ENCODE measurements at places on chromosomes 11 and 22.
A peak's percentile ranks its signal among the peaks of the same experiment; 100 is the strongest.

- DNase-seq, result no peak
Observed at GRCh38 chr22:19827341-19828034, 27.2 kb downstream of the GNB1L start.

DNA sequence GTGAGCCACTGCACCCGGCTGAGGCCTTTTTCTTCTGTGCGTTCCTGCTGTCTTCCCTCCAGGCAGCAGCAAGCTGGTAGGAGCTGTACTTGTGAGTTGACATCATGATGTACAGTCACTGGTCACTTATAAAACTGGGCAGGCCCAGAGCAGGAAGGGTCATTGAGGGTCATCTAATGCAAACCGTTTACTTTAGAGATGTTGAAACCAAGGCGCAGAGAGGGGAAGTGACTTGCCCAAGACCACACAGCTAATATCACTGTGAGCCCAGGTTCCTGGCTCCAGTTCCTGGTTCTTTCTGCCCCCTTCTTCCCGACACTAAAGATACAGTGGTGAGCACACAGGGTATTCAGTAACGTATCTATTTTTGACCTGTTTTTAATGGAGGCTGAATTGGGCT, 27.3 kb downstream of the PTPRJ start:
- no peak for DNase-seq

DNA sequence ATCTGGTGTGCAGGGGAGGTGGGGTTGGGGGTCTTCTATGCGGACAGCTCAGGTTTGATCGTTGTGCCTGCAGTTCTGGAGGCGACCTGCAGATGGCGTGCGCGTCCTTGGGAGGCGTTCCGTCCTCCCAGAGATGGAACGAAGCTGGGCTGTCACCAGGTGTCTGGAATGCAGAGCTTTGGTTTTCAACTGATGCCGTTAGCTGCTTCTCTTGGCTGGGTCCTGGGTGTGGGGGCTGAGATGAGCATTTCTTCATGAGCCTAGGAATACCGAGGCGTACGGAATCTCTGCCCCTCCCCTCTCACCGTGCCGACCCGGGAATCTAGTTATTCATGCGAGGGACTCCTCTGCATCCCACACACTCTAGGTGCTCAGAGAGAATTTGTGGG, 98.6 kb downstream of the CEP164 start:
- DNase-seq, result peak; percentile 53

- DNase-seq, result no peak
Observed at GRCh38 chr11:21405422-21405821, 736.0 kb downstream of the NELL1 start.

DNA sequence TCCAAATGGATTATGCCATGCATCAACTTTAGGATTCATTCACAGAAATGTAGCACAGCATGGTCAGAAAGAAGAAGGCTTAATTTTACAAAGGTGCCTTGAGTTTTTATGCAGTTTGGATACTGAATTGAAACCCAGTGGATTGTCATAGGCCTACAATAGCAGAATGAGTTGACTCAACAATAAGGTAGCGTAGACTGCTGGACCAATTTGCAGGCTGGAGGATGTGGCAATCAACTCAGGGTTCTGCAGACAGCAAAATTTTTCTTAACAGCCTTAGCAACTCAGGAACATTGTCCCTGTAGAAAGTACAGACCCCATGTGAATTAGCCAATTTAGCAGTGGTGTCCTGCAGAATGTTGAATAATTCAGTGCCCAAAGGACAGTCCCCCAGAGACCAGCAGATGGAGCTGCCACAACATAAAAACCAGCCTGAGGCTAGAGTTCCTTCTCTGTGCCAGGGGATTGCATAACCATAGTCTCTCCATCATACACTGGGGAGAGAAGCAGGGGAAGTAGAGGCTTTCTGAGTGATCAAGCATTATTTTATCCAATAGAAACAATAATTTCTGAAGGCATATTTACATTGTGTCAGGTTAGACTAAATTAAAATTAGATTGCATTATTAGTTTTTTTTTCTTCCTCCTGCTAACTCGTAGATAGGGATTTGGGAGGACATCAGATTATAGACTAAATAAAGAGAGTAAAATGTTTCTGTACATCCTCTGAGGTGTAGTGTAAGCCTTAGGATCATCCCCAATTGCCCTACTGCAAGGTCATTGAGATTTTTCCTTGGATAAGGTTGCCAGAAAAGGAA, 20.3 kb upstream of the MRPL17 start:
- peak; percentile 60 for DNase-seq

- peak; percentile 35 for DNase-seq
Observed at GRCh38 chr11:44763121-44763820, 36.5 kb downstream of the TSPAN18 start.

- DNase-seq, result no peak
Observed at GRCh38 chr11:117187799-117188481, 9.4 kb downstream of the SIDT2 start.

GRCh38 chr11:126443120-126443519, 87.6 kb downstream of the ST3GAL4 start:
- no peak for DNase-seq

DNA sequence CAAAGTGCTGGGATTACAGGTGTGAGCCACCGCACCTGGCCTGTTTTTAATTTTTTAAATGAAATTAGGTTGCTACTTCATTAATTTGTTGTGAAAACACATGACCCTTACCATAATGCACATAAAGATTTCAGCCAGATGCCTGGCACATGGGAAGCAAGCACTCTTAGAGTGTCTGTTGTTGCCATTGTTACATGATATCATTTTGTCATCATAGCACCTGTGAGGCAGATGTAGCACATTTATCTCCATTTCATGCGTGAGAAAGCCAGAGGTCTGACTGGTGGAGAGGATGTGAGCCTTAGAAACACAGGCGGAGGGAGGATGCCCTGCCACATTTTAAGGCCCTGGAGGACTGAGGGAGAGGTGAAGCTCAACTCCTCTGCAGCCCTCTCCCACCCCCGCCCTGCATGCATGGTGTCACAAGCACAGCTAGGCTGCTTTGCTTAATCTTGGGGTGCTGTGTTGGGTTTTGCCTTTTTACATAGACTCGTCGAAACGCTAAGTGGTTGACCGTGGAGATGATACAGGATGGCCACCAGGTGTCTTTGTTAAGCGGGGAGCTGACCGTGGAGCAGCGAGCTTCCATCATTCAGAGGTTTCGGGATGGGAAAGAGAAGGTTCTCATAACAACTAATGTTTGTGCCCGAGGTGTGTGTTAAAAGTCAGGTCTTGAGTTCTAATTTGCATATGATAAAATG, 14.0 kb downstream of the DDX25 start:
- DNase-seq, result no peak

DNA sequence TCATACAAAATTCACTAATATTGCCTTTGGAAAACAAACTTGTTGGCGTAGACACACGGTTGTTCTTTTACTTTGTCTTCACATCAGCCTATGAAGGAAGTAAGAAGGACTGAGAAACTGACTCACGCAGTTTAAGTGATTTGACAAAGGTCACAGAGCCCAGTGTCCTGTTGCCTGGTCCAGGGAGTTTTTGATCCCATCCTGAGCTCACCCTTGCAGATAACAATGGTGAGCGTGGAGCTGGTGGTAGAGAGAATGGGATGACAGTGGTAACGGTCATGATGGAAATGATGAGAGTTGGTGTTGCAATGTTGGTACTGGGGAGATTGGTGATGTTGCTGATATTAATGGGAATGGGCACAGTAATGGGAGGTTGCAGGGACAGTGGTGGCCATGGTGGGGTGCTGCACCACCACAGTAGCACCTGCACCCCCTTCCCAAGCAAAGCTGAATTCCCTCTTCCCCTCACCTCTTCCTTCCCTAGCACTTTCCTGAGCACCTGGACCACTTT, 22.0 kb downstream of the CREB3L1 start:
- no peak for DNase-seq

GRCh38 chr22:18968011-18968749, 32.1 kb upstream of the PRODH start:
- peak; percentile 22 for DNase-seq

DNA sequence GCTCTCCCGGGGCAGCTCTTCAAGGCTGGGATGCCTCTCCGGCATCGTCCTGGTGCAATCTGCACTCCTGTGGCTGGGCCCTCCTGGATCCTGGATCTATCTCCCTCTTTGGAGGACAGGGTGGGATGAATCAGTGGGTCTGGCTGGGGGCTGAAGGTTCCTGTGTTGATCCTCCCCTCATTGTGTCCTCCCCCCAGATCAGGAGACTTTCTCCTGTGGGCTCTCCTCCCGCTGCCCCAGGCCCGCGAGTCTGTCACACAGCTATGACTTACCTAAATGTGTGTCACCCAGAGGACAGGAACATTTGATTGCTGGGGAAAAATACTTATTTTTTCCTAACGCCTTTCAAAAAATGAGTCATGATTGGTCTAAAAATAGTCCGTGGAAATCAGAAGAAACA, 106.8 kb upstream of the NECTIN1 start:
- no peak for DNase-seq

Measured in fibroblast of upper back skin (primary cell).